M059J (cell line): ENCODE measurements at places on chromosomes 13 and 19. TPM values are rescaled to one million over a fixed set of nuclear protein-coding genes. Genes with fewer than 3 reads are reported as not detected.
A peak's percentile ranks its signal among the peaks of the same experiment; 100 is the strongest.

DNA sequence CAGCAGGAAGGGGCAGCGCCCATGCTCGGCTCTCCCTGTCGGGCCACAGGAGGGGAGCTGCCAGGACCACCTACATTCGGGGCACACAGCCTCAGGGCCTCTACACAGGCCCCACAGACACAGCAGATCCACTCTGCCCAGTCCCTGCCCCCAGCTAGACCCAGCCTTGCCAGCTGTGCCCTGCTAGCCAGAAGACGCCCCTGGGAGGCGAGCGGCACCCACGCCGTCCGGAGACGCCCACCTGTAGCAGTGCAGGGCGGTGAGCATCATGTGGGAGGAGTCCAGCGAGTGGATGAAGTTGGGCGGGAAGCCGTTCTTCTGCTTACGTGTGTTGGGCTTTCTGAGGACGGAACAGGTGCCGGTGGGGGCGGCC is 15.1 kb downstream of the POLRMT start:
- DNase-seq, result no peak

The ZSCAN18 gene
- total RNA-seq, result 33.3 and 39.8 TPM in 2 replicates

DNA sequence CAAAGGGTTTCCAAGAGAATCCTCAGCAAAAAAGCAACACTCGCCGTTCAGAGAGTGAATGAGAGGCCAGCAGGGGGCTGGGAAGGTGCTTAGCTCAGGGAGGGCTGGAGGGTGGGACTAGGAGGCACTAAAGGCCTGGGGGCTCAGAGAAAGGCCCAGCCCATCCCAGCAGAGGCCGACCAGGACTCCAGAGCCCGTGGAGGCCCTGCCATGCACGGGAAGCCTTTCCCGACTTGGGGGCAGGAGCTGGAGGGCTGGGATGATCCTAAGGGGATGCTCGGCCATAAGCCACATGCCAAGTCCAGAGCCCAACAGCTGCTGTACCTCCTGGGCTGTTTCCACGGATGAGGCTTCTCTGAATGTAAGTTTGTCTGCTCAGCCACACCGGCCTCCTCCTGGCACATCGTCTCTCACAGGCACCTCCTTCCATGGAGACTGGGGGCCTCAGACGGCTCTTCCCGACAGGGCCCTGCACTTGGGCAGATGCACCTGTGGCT is 19.5 kb downstream of the RASA3 start:
- DNase-seq, result no peak

GRCh38 chr13:45297456-45298205 is 43.4 kb downstream of the TPT1 start:
- DNase-seq, result no peak

DNA sequence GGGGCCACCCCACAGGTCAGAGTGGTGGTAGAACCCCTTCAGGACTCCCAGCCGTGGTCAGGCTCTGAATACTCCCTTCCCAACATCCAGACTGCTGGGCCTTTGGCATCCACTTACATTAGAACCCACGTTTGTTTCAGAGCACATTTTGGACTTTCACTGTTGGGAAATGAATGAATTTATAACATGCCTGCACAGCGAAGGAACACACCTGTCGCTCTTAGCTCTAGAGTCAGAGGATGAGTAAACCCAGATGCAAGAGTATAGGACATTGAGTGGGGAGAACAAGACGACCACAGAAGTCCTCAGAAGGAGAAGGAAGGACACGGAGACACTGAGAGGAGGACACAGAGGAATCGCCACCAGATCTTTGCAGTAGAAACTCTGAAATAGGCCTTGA is 30.9 kb downstream of the SHISA2 start:
- no peak for DNase-seq

GRCh38 chr19:13877303-13877702 is 369 bp downstream of the NANOS3 start:
- no peak for DNase-seq

DNA sequence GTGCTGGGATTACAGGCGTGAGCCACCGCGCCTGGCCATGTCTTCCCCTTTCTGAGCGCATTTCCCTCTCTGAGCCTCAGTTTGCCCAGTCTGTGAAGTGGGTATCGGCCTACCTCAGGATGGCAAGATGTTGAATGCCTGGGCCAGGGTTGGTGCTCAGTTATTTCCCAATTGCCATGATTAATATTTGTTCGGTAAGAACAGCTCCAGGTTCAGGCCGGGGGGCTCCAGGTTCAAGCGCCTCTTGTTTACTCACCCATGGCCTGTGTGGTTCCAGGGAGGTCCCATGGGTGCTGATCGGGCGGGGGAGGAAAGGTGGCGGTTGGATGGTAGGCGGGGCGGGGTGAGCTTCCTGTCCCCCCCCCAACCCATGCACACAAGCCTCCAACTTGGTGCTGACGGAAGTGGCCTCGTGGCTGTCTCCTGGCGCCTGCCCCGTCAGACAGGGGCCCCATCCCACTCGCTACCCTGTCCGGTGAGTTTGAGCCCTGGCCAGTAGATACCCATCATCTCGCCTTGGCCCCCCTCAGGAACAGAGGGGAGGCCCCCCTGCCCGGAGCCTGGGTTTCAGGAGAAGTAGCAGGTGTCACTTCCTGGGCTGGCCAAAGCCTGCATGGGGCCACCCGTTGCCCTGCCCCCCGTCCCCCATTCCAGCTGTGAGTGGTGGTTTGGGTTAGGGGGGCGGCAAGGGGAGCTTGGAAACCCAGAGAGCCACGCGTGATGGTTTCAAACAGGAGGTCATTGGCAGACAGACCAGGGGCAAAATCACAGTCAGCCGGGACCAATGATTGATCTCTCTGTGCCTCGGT is at the start of gene FCHO1:
Gene FCHO1 (plus strand): TSS at position 375 of the 809 bp plus-strand sequence. CDS start 3,688 bp downstream, outside the sequence.
- no peak for DNase-seq

- DNase-seq, result peak; percentile 7
Observed at GRCh38 chr19:21434516-21434915, 37.6 kb downstream of the ZNF493 start.

DNA sequence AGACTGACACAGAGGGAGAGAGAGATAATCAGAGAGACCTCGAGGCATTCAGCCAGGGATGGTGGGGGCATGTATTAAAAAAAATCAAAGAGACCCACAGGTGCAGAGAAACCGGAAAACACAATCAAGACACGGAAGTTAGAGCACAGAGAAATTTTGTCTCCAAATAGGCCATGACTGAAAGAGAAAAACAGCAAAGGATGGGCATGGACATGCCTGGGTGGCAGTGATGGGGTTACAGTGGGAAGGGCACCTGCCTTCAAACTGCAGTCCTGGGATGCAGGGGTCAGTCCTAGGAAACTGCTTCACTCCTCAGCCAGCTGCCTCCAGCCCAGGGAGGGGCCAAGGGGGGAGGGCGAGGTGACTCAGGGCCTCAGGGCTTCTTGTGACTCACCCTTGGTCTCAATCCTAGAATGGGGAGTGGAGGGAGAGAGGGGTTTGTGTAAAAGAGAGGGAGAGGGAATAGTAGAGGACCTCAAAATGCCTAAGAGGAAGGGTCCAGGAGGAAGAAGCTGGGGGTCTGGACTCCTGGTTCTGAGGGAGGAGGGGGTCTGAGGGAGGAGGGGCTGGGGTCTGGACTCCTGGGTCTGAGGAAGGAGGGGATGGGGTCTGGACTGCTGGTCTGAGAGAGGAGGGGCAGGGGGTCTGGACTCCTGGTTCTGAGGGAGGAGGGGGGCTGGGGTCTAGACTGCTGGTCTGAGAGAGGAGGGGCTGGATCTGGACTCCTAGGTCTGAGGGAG is 3.6 kb upstream of the KCNN4 start:
- peak; percentile 95 for DNase-seq

GRCh38 chr13:45402641-45403040 is 15.5 kb downstream of the SLC25A30 start:
- DNase-seq, result no peak

- DNase-seq, result no peak
Observed at GRCh38 chr19:35052599-35053190, 11.2 kb downstream of the HPN start.

DNA sequence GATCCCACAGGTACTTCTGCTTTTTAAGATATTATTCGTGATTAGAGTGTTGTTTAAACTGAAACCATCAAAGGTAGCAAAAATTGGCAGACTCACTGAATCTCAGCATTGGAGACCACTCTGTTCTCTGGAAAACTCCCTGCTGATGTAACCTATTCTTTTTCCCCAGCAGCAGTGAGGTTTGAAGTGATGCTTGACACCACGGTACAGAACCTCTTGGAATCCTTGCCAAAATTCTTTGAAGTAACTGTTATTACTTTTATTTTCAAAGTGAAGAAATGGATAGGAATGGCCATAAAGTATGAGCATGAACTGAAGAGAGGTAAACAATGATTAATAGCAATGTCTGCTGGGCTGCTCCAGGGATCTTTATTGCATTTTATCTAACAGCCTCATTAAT is 66.4 kb upstream of the KL start:
- DNase-seq, result no peak

- peak; percentile 67 for DNase-seq
Observed at GRCh38 chr13:33188093-33188882, 97.3 kb downstream of the STARD13 start.

The LYPD4 gene
- total RNA-seq, result not detected in 2 replicates
